ENCODE measurements at places on chromosomes 2 and 18.

GRCh38 chr18:524466-524865 lies 24.0 kb upstream of the COLEC12 start:
- DNase-seq, result no peak

- DNase-seq, result no peak
Measured at GRCh38 chr18:69757733-69758132, 189.9 kb downstream of the CD226 start.

DNA sequence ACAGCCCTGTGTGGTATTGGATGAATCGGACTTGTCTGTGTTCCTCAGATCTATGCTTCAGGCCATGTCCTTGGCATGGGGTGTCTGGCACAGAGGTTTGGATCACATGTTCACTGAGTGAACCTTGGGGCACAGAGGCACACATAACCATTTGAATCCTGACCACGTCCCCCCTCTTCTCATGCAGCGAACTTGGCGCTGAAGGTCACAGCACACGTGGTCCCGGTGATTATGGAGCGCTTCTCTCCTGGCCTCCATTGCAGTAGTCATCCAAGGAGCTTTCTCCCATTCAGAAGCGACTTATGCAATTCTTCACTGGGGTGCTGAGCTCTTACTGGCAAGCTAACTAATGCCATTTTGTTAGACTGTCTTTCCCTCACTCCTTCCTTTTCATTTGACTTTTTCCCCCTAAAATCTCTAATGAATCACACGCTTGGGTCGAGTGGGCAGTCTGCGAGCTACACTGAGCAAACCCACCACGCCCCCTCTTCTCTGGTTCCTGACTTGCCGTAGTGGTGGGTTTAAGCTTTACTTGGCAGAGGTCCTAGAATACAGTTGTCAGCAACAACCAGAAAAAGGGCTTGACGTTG lies 59.4 kb downstream of the KCNG2 start:
- DNase-seq, result no peak

DNA sequence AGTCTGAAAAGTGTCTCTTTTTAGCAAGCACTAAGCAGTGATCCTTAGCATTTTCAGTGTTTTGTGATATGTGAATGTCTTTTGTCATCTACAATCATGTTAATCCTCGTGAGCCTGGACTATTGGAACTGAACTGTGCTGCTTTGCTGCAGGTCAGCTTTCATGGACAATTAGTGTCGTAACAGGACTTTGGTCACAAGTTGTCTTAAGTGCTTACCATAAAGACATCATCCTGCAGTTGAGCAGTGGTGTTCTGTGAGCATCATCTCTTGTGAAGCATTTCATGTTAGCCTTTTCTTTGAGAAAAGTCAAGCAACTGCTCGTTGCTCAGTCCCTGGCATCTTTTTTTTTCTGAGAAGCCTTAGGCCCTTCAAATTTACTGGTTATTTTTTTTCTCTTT lies 135.9 kb downstream of the ZNF407 start:
- no peak for DNase-seq

GRCh38 chr18:5431836-5432575 lies 111.8 kb downstream of the EPB41L3 start:
- DNase-seq, result no peak

DNA sequence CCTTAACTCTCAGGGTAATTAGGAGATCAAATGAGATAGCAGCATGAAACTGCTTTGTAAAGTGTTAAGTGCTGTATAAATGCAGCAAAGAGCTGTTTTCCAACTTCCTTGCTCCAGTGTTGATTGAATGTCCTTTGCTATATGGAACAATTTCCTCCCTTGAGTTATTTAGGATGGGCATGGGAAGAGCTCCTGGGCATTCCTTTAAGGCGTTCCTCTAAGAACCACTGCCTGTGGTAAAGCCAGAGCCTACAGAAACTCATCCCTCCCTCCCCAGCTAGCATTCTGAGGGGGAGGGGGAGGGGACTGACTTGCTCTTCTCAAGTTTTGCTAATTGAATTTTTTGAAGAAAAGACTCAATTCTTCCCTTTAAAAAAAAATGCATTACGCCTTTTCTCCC lies 1.4 kb downstream of the AKAIN1 start:
- DNase-seq, result no peak

DNA sequence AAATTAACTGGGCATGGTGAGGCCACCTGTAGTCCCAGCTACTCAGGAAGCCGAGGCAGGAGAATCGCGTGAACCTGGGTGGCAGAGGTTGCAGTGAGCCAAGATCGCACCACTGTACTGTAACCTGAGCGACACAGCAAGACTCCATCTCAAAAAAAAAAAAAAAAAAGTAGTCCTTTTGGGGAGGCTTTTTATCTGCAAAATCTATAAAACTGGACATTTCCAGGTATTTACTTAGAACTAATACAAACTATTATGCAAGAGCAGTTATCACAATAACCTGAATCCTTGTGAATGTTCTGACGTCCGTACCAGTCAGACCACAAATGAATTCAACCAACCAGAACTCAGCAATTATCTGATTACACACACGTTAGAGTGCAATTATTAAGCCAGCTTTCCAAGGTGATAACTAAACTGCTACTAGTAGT lies 8.8 kb upstream of the RAPH1 start:
- DNase-seq, result no peak
